Natural killer cell treated with Interleukin-12 subunit alpha and Interleukin-12 subunit beta and Interleukin-15 and Interleukin-18, amount 100 ng/mL, for 72 hours (primary cell): ENCODE measurements at places on chromosomes 7 and 10. TPM values are rescaled to one million over a fixed set of nuclear protein-coding genes. Genes with fewer than 3 reads are reported as not detected.

Gene EPC1
- total RNA-seq = 43.4 TPM

Gene CPVL
- 1.4 TPM for total RNA-seq

Gene NOBOX
- total RNA-seq = not detected

Gene DBF4
- 40.6 TPM for total RNA-seq

Gene TMUB1
- total RNA-seq = 65.5 TPM

Gene ZNHIT1
- 57.6 TPM for total RNA-seq

Gene GPR15LG
- total RNA-seq = not detected

Gene MMD2
- not detected for total RNA-seq

Gene TMEM236
- 0.10 TPM for total RNA-seq

Gene ZSWIM8
- 148 TPM for total RNA-seq

Gene ST8SIA6
- total RNA-seq = 0.19 TPM

Gene ZNF503
- total RNA-seq = 0.21 TPM

Gene ARMS2
- not detected for total RNA-seq

Gene RARRES2
- total RNA-seq = not detected

Gene FAM25A
- not detected for total RNA-seq

Gene COL26A1
- total RNA-seq = not detected

Gene MDFIC
- total RNA-seq = 67.0 TPM

Gene SVOPL
- total RNA-seq = not detected

Gene CNPY1
- total RNA-seq = not detected

Gene CYP2C18
- total RNA-seq = not detected

Gene CPA4
- not detected for total RNA-seq

Gene PCLO
- not detected for total RNA-seq

Gene GPER1
- total RNA-seq = not detected

Gene ECHDC3
- total RNA-seq = 2.0 TPM
